ENCODE measurements at places on chromosomes 7 and 10.

DNA sequence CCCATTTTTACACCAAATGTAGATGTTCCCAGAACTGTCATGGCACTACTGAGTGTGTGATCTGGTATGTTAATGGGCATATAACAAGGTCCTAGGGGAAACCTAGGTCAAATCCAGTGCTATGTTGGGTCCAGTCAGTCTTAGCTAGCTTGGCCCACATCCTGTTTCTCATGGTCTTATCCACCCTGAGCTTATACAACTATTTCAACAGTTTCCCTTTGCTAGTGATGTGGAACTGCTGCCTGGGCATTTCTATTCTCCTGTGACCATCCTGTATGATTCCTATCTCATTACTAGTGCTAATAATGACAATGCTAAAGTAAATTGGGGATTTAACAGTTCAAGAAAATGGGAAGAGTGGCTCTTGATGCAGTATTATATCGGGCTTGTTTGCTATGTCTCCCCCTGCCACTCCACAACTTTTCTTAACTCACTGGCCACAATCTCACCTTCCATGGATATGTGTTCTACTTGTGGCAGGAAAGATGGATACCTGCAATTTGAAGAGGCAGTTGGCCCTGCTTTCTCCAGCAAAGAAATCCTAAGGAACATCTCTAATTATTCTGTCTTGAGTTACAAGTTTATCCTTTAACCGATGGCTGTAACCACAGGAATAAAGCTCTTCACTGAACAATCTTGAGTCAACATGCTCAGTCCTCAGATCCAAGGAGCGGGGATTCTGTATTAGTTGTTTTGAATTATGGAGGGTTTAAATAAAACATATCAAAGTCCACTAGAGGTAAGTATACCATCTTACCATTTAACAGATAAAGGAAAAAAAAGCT, 707.8 kb downstream of the XPNPEP1 start:
- no peak for DNase-seq

GRCh38 chr10:126198681-126199080, 189.6 kb downstream of the ADAM12 start:
- no peak for DNase-seq

DNA sequence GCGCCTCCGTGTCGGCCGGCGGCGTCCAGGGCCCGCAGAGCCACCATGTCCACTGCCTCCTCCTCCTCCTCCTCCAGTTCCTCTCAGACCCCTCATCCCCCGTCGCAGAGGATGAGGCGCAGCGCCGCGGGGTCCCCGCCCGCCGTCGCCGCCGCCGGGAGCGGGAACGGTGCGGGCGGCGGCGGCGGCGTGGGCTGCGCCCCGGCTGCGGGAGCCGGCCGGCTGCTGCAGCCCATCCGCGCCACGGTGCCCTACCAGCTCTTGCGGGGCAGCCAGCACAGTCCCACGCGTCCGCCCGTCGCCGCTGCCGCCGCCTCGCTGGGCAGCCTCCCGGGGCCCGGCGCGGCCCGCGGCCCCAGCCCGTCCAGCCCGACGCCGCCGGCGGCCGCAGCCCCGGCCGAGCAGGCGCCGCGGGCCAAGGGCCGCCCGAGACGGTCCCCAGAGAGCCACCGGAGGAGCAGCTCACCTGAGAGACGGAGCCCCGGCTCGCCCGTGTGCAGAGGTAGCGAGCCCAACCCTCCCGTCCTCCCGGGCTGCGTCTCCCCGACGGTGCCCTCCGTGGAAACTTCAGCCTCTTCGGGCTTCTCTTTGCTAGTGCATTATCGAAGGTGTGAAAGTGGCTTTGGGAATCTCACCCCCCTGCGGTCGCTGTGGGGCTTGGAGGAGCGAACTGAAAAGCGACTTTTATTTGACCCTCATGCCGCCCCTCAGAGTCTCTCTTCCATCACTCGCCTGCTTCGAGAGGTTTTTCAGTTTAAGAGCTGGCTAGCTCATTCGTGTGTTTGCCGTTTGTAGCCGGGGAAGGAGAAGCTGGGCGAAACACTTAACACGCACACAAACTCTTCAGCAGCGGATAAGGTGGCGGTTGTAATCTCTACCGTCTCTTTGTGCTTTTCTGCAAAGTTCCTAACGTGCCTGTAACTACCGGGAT, 975 bp downstream of the GLCCI1 start:
- DNase-seq: peak; percentile 76

DNA sequence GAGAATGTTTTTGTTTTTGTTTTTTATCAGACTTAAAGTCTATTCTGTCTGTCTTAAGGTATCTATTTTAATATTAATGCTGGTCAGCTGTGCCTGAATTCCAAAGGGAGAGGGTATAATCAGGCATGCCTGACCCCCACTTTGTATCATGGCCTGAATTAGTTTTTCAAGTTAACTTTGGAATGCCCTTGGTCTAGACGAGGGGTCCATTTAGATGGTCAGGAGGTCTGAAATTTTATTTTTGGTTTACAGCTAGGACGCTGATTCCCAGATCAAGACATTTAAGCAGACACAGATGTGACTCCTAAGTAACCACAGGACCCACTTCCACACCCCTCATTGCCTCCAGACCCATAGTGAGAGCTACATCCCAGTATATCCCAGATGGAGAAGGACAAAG, 189.5 kb downstream of the ARHGAP12 start:
- no peak for DNase-seq

GRCh38 chr7:11208883-11209465, 235.3 kb downstream of the PHF14 start:
- no peak for DNase-seq

- no peak for DNase-seq
Measured at GRCh38 chr10:102726274-102726673, 11.8 kb downstream of the SFXN2 start.

DNA sequence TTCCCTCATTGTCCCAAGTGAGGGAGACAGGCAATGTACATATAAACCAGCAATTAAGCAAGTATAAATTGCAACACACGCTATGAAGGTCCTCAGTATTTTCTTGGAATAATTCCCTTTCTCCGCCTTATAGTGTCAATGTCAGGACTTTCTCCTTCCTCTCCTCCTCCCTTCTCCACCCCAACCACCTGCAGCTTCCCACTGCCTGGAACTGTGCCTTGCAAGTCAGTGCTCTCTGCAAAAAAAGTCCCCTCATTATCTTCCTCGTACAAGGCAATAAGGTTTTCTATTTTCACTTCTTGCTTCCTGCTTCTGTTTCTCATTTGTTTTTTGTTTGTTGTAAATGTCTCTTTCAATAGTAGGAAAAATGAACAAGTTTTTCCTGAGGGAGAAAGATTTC, 111.7 kb downstream of the GPR26 start:
- no peak for DNase-seq

DNA sequence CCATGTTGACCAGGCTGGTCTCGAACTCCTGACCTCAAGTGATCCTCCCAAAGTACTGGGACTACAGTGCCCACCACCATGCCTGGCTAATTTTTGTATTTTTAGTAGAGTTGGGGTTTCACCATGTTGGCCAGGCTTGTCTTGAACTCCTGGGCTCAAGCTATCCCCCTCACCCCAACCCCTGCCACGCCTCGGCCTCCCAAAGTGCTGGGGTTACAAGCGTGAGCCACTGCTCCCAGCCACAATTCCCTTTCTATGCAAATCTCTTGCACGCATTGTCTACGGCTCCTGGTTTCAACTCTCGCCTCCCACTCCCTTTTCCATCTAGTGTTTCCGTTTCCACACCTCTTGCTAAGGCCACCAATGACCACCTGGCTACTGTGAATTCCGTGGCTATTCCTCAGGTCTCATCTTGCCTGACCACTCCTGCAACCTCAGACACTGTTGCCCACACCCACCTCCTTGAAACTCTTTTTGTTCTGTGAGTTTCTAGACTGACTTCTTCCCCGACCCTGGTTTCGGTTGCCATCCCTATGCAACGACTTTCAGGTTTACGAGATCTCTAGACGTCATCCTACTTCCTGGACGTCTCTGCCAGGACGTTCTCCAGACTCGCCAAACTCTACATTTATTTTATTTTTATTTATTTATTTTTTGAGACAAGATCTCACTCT, 3.4 kb downstream of the CLDN3 start:
- DNase-seq: no peak

GRCh38 chr10:110774069-110775019, 97.4 kb upstream of the PDCD4 start:
- no peak for DNase-seq

DNA sequence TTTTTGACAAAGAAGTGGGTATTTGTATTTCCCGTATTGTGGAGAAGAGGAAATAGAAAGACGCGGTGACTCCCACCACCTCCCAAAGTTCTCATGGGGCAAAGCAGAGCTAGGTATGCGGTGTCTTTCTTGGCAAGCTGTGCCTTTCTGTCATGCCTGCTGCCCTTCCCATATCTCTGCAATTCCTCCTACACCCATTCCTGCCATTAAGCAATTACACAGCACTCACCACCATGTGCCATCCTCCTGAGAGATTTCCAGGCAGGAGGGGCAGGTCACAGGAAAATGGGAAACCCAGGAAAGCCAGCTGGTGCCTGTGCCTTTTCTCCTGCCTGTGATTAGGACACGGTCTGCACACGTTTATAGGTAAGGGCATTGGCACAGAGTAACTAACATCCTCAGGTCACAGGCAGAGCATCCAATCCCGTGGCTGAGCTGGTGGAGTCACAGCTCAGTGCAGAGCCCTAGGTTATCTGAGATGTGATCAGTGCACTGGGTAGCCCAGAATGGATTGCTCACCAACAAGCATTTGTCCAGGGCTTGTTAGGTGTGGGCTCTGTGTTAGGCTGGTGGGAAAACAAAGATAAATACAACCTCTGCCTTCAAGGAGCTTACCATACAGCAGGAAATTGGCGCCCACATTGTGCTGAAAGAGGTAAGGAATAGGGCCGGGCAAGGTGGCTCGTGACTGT, 9.4 kb upstream of the CRTAC1 start:
- no peak for DNase-seq

GRCh38 chr10:113187063-113187777, 237.2 kb downstream of the TCF7L2 start:
- DNase-seq: no peak

GRCh38 chr10:113059371-113059780, 109.3 kb downstream of the TCF7L2 start:
- DNase-seq: no peak

- DNase-seq: no peak
Measured at GRCh38 chr10:3887885-3888476, 103.0 kb upstream of the KLF6 start.

DNA sequence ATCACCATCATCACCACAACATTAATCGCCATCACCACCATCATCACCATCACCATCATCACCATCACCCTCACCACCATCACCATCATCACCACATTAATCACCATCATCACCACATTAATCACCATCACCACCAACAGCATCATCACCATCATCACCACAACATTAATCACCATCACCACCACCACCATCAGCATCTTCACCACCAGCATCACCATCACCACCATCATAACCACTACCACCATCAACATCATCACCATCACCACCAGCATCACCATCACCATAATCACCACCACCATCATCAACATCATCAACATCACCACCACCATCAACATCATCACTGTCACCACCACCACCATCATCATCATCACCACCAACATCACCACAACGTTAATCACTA, 124.6 kb downstream of the WDFY4 start:
- no peak for DNase-seq

GRCh38 chr7:128404886-128405470, 4.8 kb downstream of the IMPDH1 start:
- DNase-seq: no peak

- DNase-seq: no peak
Measured at GRCh38 chr7:132152131-132152889, 424.0 kb downstream of the PLXNA4 start.

DNA sequence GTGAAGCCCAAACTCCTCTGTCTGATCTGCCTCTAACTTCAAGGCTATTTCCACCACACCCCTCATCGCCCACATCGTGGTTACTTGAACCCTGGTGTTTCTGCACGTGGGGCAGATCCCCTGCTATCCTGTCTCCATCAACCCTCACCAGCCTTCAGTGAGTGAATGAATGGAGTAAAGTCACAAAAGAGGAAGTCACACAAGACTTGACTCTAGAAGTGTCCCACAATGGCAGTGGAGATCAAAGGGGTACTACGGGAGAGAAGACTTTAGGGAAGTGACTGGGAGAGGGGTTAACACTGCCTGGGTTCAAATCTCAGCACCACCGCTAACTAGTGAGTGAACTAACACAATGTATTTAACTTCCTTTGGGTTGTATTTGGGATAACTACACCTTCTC, 85.9 kb downstream of the COBL start:
- DNase-seq: no peak

GRCh38 chr7:68311958-68312357, 1286.3 kb upstream of the AUTS2 start:
- DNase-seq: no peak

Measured in coronary artery (tissue), 2 donors.